CD4-positive, alpha-beta T cell (primary cell): ENCODE measurements at places on chromosomes 5 and 9.

- no peak for DNase-seq
These were observed 35.7 kb downstream of the PCDHAC2 start for GRCh38 chr5:141001844-141002604.

GRCh38 chr5:134141331-134142050, 27.0 kb downstream of the TCF7 start:
- peak; percentile 9 for DNase-seq

- no peak for DNase-seq
These were observed 446.5 kb downstream of the GABRG2 start for GRCh38 chr5:162514116-162514515.

DNA sequence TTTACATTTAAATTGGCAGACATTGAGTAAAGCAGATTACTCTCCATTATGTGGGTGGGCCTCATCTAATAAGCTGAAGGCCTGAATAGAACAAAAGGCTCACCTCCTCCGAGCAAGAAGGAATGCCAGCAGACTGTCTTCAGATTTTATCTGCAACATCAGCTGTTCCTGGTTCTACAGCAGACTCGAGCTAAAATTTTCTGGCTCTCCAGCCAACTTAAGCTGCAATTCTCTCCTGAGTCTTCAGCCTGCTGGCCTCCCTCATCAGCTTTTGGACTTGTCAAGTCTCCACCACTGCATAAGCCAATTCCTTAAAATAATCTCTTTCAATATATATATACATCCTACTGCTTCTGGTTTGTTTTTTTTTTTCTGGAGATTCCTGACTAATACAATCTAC, 12.5 kb downstream of the TRPM3 start:
- no peak for DNase-seq

GRCh38 chr5:141809380-141810096, 68.7 kb downstream of the PCDH1 start:
- DNase-seq = no peak

DNA sequence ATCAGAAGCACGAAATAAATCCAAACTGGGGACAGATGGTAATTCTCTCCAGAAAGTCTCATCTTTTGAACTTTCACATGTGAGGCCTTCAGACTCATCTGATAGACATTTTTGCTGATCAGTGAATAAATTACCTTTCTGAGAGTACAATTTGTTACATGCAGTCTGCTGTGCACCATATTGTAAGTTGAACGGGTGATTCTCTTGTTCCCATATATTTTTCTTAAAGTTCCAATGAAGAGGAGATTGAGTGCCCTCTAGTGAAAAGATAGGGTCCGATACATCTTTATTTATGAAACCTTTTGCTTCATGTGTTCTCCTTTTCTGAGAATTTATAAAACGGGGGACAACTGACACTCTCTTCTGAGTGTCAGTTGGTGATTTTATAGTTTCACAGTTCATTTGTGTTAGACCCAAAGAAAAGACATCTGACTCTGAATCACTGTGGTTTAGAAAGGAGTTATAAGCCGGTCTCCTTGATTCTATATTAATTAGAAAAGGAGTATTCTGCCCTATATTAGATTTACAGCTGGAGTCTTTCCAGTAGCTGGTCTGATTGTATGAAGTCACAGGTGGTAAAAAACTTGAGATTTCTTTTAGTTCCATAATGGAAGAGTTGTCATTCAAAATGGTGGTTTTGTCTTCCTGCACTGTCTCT, 30.4 kb downstream of the GNG10 start:
- DNase-seq = no peak

DNA sequence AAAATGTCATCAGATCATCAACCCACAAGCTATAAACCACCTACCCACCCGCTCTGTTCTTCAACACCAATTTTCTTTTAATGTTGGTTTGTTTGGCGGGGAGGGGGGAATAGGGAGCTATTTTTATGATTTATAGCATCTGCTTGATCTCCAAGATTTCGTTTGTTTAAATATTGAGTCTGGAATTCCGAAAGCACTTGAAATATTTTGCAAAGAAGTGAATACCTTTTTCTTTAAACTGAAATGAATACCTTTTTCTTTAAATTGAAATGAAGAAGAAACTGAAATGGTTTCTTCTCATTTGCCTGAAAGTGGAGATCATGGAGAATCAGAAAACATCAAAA, 49.0 kb upstream of the TENT2 start:
- DNase-seq = no peak

DNA sequence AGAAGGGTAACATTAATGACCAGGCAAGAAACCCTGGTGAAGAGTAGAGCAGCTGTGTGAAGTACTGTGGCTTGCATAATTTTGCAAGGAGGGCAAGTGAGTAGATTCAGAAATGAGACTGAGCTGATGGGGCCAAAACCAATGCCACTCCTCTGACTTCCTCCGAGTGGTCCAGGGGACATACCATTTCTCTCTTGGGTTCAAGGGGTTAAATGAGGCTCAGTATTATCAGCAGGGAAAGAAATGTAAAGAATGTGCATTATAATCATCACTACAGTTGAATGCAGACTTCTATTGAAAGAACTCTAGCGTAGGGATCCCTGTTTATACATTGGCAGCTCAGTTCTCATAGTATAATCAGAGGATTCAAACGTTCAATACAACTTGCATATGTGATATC, 9.9 kb downstream of the POLR3G start:
- no peak for DNase-seq
